ENCODE measurements at places on chromosomes 2 and 18.

GRCh38 chr2:11022064-11022463 lies 110.3 kb downstream of the KCNF1 start:
- DNase-seq: no peak

DNA sequence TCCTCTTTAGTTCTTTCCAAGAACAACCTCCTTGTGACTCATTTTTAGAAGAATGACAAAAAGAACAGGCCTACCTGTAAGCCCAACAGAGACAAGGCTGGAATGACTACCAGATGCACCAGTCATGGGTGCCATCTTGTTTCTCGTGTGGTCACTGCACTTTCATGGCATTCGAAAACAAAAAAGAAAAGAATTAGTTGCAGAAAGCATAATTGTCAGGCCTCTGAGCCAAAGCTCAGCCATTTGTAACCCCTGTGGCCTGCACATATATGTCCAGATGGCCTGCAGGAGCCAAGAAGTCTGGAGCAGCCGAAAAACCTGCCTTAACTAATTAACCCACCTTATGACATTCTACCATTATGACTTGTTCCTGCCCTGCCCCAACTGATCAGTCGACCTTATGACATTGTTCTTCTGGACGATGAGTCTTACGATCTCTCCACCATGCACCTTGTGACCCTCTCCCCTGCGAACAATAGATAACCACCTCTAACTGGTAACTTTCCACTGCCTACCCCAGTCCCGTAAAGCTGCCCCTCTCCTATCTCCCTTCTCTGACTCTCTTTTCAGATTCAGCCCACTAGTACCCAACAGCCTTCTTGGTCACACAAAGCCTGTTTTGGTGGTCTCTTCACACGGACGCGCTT lies 13.9 kb upstream of the BUB1 start:
- no peak for DNase-seq

DNA sequence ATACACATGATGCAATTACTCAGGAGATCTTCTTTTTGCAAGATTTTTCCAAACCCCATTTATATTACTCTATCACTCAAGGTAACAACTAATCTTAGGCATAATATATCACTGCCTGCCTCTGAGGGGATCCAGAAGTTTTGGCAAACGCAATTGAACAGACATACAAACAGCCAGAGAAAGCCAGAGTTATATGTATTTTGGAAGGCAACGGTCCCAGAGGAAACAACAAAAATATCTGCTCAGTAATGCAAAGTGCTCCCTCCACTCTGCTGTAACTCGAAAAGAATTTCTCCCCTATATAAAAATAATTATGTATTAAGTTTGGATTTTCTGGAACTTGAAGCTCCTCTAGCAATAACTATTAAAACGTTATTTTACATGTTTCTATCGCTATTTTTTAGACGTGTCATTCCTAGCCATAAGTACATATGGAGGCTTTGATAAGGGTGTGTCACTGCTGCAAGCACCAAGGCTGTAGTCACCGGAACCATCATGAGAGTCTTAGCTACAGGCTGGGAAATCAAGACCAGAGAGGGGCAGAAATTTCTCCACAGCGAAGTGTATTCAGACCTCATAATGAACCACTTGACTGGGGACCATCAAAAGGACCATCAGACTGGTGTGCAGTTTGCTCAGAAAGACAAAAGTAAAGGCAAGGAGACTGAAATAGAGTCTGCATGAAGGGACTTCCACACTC lies 3.7 kb upstream of the GKN1 start:
- no peak for DNase-seq

DNA sequence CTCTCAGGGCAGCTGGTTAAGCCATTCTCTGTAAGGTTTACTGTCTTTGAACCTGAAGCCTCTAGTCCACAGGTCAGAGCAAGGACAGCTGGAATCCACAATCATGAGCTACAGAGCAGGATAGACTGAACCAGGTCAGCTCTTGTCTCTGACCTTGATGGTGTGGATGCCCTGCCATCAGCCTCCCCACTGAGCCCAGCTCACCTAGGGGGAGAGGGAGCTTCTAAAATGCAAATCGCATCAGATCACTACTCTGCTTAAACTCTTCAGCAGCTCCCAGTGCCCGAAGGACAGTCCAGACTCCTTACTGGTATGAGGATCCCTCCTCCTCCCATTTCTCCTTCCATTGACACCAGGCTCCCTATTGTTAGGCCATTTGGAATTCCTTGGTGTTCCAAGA lies 255.3 kb upstream of the CCDC68 start:
- no peak for DNase-seq

DNA sequence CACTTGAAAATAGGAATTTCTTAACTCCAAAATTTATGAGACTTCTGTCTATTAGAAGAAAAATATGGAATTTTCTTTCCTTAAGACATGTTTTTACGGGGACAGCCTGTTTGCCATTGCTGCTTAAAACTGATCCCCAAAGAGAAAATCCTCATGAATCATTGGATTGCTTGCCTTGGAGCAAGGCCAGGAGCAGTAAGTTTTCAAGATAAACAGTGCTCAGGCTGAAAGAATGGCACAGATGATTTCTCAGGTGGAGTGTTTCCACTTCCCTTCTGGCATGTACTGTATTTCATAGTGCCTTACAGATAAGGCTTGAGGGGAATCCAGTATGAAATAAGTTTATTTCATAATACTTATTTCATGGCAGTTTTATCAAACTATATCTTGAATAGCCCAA lies 74.3 kb upstream of the MMADHC start:
- DNase-seq: no peak

GRCh38 chr2:197997083-197997541 lies 192.7 kb downstream of the PLCL1 start:
- DNase-seq: no peak

DNA sequence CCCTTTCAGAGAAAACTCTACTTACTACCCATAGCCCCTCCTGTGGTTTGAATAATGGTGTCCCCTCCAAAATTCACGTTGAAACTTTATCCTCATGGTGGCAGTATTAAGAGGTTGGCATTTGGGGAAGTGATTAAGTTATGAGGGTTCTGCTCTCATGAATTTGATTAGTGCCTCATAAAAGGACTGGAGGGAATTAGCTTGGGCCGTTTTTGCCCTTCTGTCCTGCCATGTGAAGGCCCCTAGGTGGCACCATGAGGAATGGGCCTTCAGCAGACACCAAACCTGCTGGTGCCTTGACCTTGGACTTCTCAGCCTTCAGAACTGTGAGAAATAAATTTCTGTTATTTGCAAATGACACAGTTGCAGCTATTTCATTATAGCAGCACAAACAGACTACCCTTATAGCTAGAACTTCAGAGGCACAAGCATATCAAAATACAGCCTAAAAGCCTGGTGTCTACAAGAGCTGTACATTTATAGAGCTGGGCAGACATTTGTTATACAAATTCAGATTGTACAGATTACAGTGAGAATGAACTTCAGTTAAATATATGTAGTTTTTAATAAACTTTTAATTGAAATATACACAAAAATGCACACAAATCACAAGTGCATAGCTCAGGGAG lies 2.6 kb upstream of the PTPN2 start:
- peak; percentile 44 for DNase-seq

- DNase-seq: no peak
These were observed 98.1 kb downstream of the ANTXR1 start for GRCh38 chr2:69111076-69111475.

- no peak for DNase-seq
These were observed 8.5 kb downstream of the SEC11C start for GRCh38 chr18:59148192-59148591.

GRCh38 chr18:49833814-49834213 lies 20.5 kb upstream of the ACAA2 start:
- DNase-seq: no peak

DNA sequence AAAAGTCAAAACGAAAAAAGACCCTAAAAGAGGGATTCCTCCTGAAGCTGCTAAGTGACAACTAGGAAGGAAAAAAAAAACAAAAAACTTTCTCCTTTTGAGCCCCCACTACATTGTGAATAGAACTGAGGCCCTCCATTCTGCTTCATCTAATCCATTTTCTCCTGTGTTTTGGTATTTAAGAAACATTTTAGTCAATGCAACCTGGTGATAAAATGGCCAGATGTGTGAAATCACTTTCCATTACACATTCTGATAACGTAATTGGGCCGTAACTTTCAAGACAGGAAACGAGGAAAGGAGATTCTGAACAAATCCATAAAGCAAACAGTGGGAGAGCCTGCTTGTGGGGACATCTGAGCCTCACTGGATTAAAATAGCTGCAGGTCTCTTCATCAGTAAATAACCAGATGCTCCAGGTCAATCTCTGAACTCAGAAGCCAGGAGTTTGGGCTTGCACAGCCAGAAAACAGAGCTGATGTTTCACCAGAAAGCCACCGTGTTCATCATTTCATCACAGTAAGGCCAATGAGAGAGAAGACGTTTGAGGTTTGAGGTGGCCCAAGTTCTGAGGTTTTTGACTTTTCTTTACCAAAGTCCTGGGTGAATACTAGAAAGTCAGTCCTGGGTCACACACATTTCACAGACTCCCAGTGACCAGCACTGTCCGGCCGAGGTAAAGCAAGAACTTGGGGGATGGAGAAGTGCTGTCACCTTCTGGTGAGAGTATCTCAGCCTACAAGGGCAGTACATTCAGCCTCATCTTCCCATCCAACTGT lies 47.8 kb downstream of the TGFA start:
- no peak for DNase-seq

GRCh38 chr2:9050122-9050809 lies 46.8 kb upstream of the MBOAT2 start:
- DNase-seq: no peak

DNA sequence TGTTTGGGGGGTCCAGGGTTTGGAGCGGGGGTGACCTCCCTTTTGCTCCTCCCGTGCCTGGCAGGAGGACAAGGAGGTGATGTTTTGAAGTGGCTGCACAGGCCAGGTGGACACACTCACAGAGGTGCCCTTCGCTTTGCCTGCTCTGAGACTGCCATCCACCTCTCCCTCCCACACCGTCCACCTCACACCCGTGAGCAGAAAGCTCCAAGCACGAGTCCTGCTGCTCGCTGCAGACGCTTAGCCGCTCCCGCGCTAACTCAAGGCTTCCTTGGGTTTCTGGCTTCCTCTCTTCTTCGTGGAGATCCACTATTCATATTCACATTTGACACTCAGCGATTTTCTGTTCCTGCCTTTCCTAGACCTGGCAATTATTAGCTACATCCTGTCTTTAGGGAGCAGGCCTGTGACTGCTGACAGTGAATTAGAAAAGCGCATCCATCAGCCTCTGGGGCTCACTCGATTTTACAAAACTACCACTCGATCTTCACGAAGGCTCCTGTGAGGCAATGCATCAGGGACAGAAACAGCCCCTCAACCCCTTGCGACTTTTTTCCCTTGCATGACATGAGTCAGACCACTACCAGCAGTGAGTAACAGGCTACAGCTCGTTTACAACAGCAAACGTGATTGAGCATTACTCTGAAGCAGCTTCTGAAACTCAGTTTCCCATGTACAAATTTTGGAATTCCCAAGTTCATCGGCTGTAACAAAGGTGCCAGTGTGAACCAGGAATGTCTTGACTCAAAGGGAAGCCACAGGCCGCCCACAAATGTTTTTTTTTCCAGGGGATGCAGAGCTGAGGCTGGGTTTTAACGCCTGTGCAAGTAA lies 238.7 kb upstream of the SOX11 start:
- no peak for DNase-seq

GRCh38 chr2:222280795-222281194 lies 18.0 kb downstream of the PAX3 start:
- DNase-seq: no peak

- DNase-seq: no peak
These were observed 283.1 kb downstream of the CPS1 start for GRCh38 chr2:210839450-210839849.

DNA sequence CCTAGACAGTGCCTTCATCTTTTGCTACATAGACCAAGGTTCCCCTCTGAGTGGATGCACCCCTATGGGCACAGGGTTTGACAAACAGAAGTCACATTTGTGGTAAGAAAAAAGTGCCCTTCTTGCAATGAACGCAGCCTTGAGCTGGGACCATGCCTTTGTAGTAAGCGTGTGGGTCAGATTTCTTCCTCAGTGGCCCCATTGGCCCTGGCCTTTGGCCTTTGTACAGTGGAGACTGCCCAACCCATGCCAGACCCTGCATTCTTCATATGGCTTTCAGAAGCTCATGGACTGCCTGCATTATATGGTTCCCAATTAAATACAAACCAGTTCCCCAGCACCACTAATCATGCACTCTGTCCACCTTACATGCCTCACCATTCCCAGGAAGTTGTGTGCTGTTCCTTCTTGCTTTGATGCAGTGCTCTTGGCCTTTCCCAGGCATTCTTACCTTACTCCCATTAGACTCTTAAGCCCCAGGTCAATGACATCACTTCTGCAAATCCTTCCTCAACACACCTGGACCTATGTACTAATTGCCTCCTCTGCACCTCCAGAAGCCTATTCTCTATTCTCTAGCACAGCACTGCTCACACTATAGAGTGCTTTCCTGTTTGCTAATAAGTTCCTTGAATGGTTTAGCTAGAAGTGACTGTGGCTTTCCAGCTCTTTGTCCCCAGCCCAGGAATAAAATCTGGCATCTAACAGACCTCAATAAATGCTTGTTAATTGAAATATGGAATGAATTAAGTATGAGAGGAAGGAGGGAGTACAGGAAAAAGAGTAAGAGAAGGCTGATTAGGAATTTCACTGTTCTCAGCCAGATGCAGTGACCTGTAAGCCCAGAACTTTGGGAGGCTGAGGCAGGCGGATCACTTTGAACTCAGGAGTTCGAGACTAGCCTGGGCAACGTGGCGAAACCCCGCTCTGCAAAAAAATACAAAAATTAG lies 60.2 kb downstream of the TMEM247 start:
- DNase-seq: no peak

DNA sequence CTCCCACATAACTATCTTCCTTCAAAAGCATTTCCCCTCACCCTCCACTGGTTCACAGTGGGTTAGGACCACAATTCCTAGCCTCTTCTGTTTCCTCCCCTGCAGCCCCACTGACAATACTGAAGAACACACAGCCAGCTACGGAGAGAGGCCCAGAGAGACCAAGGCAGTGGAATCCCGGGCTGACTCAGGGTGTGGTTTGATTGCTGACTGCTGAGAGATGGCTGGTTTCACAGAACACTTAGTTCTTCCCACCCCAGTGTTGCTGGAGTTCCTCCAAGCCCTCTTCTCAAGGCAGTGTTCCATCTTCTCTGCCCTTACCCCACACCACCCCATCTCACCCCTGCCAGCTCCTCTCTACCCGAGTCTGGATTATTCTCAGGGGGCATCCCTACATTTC lies 43.3 kb upstream of the ZFP36L2 start:
- DNase-seq: peak; percentile 30

DNA sequence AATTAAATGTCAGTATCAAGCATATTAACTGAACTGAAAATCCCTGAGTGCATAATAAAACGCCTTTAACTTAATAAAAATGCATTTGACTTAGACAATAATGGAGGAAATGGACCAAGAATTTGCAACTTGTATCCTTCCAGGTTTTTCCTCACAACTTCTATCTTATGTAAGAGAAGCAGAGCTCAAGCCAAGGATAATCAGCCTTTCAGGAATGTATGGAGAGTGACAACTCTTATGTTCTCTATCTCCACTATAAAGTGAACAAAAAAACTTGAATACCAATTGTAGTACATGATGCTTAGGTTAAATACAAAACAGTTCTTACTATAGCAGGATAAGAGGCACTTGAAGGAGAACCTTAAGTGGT lies 64.8 kb upstream of the CYP26B1 start:
- DNase-seq: no peak

- no peak for DNase-seq
These were observed 25.9 kb upstream of the YES1 start for GRCh38 chr18:837922-838321.

- DNase-seq: peak; percentile 48
These were observed 547 bp downstream of the SLC35F5 start for GRCh38 chr2:113755835-113756354.

- DNase-seq: no peak
These were observed 203.3 kb upstream of the SPOPL start for GRCh38 chr2:138298120-138298814.

- no peak for DNase-seq
These were observed 41.4 kb downstream of the FAM178B start for GRCh38 chr2:96945014-96945413.

Measured in activated CD4-positive, alpha-beta T cell treated with anti-CD3 and anti-CD28 coated beads, Interleukin-2, Interleukin-6, amounts not matched to agents 100 ng/mL and 50 ng/mL, durations not matched to agents 16 hours and 8 hours (primary cell).